ENCODE measurements at places on chromosomes 7 and 10.
A peak's percentile ranks its signal among the peaks of the same experiment; 100 is the strongest.

GRCh38 chr7:2124604-2125345 is 108.0 kb downstream of the MAD1L1 start:
- no peak for DNase-seq

- no peak for DNase-seq
Measured at GRCh38 chr7:21414795-21415393, 13.0 kb upstream of the SP4 start.

DNA sequence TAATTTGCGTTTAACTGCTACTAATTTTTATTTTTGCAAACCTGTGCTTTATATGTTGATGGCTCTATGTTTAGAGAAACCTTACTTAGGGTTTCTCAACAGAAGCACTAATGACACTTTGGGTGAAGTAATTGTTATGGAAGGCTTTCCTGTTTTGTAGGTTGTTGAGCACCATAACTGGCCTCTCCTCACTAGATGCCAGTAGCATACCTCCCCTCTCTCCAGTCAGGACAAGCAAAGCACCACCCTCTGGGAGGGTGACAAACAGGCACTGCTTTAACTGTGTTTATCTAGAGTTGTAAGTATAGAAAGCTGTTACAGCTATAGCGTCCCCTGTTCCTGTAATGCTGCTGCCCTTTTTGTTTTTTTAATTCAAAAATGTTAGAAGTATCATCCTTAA is 60.9 kb downstream of the WAC start:
- DNase-seq = no peak

DNA sequence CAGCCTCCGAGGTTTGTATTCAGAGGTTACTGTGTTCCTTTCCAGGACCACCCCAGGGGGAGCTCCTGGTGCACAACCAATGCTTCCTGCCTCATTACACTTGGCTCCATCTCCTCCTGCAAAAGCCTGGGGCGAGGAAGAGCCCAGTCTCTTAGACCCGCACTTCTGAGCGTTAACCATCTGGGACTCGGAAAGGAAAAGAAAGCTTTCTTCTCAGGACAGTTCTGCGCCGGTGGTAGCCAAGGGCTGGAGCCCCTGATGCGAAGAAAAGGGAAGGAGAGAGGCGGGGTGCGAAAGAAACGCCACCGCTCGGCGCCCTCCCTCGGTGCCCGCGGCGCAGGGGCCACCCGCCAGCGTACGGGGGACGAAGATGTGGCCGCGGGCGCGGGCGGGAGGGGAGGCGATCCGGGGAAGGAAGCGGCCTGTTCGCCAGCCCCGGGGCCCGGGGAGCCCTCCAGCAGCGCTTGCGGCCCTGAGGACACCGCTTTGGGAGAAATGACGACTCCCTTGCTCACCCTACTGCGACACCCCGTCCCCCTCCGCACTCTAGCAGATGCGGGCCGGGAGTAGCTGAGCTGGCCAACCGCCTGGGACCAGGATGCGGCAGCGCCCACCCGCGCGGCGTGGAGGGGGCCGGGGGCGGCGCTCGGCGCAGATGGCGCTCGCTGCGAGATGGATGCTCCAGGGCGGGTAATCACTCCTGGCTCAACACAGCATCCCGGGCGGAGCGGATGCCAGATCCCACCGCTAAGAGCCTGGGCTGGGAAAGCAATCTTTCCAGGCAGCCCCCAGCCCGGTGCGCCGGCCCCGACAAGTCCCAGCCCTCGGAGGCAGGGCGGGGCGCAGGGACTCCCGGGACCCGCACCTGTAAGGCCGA is 1.3 kb downstream of the NRCAM start:
- peak; percentile 60 for DNase-seq

GRCh38 chr10:63760034-63760707 is 239.0 kb downstream of the REEP3 start:
- DNase-seq = no peak

- peak; percentile 91 for DNase-seq
Measured at GRCh38 chr7:39746103-39746819, 122.9 kb downstream of the RALA start.

All from H9 (cell line).